ENCODE measurements at places on chromosomes 6 and 20.

GRCh38 chr20:63846128-63846771 lies 15.0 kb upstream of the ABHD16B start:
- no peak for DNase-seq

GRCh38 chr20:35653893-35654292 lies 10.8 kb downstream of the CPNE1 start:
- no peak for DNase-seq

GRCh38 chr6:33118525-33119123 lies 42.8 kb downstream of the HLA-DPB1 start:
- no peak for DNase-seq

GRCh38 chr6:145044641-145045246 lies 690.6 kb downstream of the EPM2A start:
- DNase-seq = no peak

DNA sequence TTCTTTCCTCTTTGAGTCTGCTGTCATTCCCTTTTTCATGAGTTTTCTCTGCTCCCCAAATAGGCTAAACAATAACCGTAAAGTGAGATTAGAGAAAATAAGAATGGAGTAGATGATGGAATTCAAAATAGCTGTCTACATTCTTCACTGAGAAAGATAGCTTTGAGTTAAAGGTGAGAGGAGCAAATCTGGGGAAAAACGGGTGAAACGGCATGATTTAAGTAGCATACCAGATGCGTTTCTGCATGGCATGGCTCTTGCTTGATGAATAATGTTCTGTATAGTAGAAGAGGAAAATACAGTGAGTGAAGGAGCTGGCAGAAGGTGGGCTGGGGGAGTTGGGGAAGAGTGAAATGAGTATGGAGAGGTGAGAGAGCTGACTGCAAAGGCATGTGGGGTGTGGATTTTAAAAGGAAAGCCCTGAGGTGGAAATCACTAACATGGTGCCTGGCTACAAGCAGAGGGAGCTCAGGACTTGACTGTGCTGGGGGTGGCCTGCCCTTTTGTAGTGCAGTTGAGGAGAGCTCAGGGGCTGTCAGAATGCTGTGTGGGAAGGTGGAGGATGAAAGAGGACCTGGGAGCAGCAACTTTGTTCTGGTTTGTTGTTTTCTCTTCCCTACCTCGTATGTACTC lies 8.8 kb downstream of the BICRAL start:
- DNase-seq = no peak

- DNase-seq = no peak
These were observed 98.6 kb downstream of the BTBD3 start for GRCh38 chr20:12016291-12016690.

- DNase-seq = no peak
These were observed 233.6 kb downstream of the PLCB1 start for GRCh38 chr20:8365634-8366033.

DNA sequence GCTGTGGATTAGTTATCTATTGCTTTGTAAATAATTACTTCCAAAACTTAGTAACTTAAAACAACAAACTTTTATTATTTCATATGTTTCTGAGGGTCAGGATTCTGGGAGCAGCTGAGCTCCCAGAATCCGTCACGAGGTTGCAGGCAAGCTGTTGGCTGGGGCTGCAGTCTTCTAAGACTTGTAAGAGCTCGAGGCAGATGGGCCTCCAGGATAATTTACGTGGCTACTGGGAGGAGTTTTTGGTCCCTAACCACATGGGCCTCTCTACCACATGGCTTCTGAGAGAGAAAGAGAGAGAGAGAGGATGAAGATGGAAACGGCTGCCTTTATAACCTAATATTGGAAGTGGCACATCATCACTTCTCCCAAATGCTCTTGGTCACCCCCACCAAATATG lies 64.9 kb upstream of the SULF2 start:
- no peak for DNase-seq

DNA sequence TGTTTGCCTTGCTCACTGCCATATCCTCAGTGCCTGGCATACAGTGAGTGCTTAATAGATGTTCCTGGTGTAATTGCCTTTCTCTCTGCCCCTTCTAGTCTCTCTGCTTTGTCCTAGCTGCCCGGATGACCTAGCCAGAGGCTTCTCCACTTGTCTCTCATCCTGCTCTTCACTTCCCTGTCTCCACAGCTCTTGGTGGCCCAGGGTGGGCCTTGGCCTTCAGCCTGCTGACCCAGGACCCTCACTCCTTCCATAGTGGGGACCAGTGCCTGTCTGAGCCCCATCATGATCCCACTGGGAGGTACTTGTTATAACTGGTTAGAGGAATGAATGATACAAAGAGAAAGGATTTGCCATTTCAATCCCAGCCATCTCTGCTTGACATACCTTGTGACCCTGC lies 49.2 kb upstream of the BLCAP start:
- DNase-seq = no peak

GRCh38 chr6:22766979-22767378 lies 197.6 kb downstream of the HDGFL1 start:
- DNase-seq = no peak

- peak; percentile 34 for DNase-seq
These were observed 636 bp downstream of the SRF start for GRCh38 chr6:43171707-43172103.

DNA sequence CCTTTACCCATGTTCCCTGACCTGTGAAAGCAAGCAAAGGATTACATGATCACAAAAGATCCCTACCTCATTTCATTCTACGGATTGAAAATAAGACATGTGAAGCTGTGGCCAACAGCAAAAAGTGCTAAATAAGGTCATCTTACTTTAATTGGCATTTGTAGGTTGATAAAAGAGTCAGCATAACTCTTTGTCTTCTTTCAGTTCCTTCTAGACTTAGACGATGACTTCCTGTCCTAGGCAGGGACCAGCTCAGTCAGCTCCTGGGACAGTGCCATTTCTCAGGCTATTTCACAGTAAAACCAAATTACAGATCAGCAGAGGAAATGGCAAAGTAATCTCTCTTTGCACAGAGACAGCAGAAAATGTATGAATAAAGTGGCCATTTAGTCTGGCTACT lies 480.7 kb downstream of the RFPL4B start:
- DNase-seq = no peak

GRCh38 chr20:56860413-56860812 lies 231.3 kb downstream of the TFAP2C start:
- DNase-seq = no peak

DNA sequence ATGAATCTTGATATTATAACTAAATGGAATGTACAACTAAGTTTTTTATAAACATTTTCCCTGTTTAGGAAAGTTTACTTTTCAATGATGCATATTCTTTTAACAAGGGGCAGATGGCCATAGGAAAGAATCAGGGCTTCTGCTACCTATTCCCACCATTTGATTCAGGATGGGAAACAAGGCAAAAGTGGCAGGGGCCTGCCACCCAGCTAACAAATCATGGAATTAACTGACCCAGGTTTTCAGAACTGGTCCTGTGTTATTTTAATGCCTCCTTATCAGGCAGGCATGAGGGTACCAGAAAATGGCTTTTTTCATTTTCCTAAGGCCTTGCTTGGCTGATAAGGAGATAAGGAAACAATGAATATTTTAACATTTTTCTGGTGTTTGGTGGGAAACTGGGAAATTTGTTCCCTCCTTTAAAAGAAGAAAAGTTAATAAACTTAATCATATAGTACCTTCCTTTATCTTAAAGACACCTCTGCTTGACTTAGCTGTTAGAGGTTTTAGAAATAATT lies 6.7 kb downstream of the POU3F2 start:
- no peak for DNase-seq

DNA sequence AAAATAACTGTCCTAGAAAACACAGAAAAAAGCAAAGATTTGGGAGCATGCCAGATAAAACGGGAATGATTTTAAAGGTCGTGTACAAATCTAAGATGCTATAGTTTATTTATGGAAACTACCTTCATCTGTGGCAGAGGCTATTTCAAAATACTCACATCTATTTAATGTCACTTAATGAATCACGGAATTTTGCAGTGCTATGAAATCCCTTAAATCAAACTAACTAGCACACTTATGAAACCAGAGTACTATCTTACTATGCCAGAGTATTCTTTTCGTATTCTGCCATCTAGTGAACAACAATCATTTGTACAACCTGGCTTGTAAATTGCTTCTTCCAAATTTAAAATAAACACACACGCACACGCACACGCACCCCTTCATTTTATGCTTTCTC lies 77.9 kb upstream of the BMP5 start:
- no peak for DNase-seq

DNA sequence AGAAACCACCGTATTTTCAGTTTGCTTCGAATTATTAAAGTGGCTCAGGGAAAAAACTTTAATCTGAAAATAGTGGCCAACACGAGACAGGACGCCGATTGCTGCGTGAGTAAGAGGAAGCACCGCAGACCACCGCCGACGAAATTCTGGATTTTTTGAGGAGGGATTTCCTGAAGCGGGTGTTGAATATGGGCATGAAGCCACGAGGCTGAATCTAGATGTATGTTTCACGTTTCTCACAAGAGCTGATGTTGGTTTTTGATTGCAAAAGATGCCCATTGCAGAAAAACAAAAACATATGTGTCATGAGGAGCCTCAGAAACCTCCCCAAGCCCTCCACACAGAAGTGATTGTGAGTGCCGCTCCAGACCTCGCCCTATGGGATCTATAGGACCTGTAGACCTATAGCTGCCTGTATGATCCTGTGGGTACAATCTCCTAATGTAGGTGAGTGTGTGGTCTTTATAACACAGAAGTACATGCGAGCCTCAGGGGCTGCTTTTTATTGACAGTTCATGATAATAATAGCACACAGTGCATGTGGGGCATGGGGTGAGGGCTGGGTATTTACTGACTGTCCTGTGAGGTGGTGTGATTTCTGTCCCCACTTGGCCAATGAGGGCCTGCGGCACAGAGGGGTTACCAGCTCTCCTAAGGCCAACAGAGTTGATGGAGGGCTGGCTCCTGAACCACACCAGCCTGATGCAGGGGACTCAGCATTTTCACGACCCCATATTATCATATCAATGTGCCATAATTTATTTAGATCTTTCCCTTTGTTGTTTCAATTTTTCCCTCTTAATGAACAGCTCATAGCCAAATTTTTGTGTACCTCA lies 243.9 kb downstream of the DLL1 start:
- no peak for DNase-seq

DNA sequence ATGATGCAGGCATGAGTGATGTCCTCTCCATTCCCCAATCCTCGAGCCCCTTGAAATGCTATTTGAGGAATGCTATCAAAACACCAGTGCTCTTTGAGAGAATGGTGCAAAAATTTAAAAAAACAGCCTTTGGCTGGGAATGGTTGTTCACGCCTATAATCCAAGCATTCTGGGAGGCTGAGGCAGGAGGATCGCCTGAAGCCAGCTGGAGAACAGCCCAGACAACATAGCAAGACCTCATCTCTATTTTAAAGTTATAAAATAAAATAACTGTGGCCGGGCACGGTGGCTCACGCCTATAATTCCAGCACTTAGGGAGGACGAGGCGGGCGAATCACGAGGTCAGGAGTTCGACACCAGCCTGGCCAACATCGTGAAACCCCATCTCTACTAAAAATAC lies 4.2 kb upstream of the VARS1 start:
- DNase-seq = no peak

GRCh38 chr6:51526049-51526448 lies 561.4 kb downstream of the PKHD1 start:
- DNase-seq = no peak

- DNase-seq = no peak
These were observed 608.4 kb upstream of the AGPAT4 start for GRCh38 chr6:161882196-161882765.

DNA sequence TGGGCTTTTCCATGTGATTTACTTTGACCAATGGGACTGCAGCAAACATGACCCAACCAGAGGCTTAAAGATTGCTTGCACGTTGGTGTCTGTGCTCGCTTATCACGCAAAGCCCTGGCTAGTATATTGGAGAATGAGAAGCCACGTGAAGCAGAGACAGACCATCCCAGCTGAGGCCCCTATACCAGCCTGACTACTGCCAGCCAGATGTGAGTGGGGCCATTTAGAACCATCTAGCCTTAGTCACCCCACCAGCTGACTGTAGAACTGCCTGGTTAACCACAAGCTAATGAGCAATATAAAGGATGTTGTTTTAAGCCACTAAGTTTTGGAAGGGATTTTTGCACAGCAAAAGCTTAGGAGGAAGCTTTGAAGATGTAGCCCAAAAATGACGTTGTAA lies 74.5 kb downstream of the MACROD2 start:
- DNase-seq = no peak

- DNase-seq = no peak
These were observed 111.0 kb upstream of the TMEM170B start for GRCh38 chr6:11426571-11426970.

DNA sequence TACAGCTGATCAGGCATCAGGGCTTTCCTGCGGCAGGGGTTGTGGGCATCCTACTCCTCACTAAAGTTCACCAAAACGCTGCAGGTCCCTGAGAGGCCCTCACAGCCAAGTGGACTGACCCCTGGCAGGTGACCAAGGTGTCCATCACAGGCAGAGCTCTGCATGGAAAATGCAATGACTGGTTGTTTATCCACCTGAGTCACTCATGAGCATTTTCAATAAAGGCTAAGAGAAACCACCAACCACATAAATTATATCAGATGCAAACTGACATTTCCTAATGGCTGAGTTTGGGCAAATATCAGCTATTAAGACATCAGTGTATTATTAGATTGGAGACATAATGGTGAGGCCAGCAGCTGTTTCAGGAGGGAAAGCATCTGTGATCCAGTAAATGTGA lies 152.7 kb upstream of the SYNDIG1 start:
- DNase-seq = no peak

- no peak for DNase-seq
These were observed 32.3 kb downstream of the NCR2 start for GRCh38 chr6:41367700-41368099.

GRCh38 chr6:128240024-128240428 lies 280.4 kb downstream of the PTPRK start:
- DNase-seq = no peak

- DNase-seq = no peak
These were observed 10.9 kb downstream of the CUL9 start for GRCh38 chr6:43192911-43193310.

DNA sequence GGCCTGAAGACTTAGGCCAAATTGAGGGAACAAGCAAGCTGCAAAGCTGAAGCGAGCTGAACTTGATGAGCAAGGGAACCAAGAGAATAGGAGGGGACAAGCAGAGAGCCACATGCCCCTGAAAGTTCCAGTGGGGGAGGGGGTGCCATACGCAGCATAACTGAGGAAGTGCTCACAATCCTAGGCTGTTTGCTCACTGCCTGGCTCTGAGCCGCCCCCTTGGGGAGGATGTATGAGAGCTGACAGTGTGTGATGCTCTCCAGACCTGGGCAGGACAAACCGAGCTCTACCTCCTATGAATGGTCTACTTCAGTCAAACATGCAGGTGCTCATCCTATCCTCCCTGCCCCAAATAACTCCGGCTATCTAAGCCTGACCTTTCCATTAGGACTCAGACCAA lies 52.1 kb downstream of the FAXC start:
- no peak for DNase-seq

GRCh38 chr20:50810842-50811241 lies 16.0 kb downstream of the BCAS4 start:
- no peak for DNase-seq

DNA sequence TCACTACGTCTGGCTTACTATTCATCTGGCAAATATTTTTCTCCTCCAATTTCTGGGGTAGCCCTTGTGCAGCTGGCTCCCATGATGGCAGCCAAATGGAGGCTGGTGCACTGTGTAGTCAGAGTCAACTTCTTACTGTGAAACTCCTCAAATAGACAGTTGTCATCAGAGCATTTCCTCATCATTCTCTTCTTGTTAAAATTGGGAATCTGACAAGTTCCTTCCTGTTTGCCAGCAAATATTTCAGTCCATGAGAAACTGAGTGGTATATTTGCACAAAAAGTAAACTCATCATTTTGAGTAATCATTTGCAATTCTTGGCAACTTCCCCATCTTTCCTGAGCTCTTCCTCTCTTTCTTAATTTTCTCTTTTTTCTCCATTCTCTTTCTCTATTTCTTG lies 394.9 kb upstream of the RGS17 start:
- DNase-seq = no peak

Measured in stimulated activated CD4-positive, alpha-beta T cell treated with anti-CD3 and anti-CD28 coated beads, Interleukin-1b, Interleukin-23, amount 100 ng/mL, for 4 hours (primary cell).